HFF-Myc (cell line): ENCODE measurements at places on chromosomes 11 and 22.

DNA sequence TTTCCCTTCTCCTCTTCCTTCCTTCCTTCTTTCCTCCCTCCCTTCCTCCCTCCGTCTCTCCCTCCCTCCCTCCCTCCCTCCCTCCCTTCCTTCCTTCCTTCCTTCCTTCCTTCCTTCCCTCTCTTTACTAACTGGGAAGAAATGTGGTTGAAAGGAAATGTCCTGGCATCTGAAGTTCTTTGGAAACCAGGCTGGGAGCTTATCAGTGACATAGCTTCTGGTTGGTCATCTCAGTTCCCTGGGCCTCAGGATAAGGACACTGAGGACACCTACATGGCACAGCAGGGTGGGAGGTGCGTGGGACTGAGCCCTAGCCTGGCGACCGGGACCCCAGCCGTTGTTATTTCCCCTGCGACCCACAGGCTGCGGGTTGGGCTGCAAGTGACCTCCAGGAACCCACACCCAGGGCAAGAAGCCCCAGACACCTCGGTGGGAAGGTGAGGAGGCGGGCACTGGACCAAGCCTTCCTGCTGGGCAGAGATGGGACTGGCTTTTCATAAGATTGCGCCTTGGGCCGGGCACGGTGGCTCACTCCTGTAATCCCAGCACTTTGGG is 1486.5 kb downstream of the TBC1D22A start:
- DNase-seq, result no peak

DNA sequence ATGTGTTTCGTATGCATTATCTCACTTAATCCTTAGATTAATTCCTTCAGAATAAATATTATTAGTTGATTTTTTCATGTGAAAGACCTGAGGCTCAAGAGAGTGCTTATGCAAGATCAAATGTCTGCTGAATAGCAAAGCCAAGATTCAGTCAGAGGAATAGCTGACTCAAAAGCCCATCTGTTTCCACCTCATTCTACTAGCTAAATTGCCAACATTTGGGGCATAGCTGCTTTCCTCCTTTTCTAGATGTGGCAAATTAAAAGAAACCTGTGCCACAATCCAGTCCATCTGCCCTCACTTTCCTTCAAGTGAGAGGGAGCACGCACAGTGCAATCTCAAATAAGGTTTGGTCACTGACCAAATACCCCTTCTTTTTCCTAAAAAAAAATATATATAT is 121.1 kb downstream of the PAX6 start:
- DNase-seq, result no peak

DNA sequence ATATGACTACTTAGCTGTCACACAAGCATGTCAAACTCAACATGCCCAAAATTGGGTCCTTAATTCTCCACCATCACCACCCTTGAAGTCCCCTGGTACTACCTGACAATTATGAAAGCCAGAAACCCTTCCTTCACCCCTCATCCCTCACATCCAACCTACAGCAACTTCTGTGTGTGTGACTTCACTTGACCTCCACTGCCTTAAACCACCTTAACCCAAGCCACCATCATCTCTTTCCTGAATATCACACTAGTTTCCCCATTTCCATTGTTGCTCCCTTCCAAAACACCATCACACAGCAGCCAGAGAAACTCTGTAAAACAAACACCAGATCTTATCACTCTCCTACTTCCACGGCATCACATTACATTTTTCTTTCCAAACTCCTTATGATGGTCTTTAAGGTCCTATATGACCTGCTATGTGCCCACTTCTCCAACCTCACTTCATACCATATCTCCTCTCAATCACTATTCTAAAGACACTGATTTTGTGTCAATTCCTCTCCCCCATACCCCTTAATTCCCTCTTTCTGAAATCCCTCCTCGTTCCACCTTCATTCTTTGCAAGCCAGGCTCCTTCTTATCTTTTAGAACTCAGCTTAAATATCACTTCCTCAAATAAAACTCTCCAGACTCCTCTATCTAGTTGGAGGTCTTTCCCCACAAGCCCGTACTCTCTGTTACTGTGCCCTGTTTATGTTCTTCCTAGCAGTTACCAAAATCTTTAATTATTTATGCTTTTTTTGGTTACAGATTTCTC is 124.9 kb downstream of the RBFOX2 start:
- no peak for DNase-seq

- DNase-seq, result no peak
These were observed 429.9 kb upstream of the CCDC90B start for GRCh38 chr11:83715927-83716535.

GRCh38 chr22:49828599-49828965 is 909 bp upstream of the BRD1 start:
- DNase-seq, result no peak
